Amygdala (tissue), 56 donors: ENCODE measurements at places on chromosomes 7 and 10.

GRCh38 chr7:30884881-30885280 is 26.8 kb upstream of the AQP1 start:
- no peak for DNase-seq

DNA sequence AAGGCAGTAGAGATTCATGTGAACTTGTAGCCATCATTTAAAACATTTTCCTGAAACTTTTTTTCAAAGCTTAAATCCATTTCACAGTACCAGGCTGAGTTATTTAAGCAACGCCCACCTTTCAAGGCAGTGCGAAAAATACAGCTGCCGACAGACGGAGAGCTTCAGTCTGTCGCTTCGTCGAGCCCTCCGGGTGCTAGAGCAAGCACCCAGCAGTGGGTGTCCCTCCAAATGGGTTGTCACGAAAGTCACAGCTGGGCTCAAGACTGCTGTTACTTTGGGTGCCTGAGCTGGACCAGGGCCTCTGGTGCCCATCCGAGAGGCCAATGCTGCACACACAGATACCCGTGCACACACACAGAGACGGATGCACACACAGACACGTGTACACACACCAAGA is 135.6 kb downstream of the TCERG1L start:
- DNase-seq, result no peak

- DNase-seq, result no peak
These were observed 189.8 kb downstream of the DPP6 start for GRCh38 chr7:154241988-154242387.

DNA sequence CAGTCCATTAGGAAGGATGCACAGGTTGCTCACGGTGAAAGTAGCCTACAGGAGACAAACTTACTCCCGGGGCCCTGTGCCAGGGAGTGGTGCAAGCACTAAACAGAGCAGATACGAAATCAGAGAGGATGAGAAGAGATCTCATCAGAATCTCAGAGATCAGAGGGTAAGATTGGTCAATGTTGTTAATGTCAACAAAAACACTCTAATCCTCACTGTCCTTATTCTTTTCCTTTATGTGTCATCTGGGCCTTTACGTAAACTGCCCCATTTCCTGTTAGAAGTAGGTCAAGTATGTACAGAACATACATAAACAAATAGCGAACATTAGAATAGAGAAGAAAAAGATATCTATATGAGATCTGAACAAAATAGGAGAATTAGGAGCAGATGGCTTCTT is 163.1 kb downstream of the PPP1R17 start:
- no peak for DNase-seq

GRCh38 chr7:2736411-2736914 is 48.5 kb downstream of the AMZ1 start:
- no peak for DNase-seq

DNA sequence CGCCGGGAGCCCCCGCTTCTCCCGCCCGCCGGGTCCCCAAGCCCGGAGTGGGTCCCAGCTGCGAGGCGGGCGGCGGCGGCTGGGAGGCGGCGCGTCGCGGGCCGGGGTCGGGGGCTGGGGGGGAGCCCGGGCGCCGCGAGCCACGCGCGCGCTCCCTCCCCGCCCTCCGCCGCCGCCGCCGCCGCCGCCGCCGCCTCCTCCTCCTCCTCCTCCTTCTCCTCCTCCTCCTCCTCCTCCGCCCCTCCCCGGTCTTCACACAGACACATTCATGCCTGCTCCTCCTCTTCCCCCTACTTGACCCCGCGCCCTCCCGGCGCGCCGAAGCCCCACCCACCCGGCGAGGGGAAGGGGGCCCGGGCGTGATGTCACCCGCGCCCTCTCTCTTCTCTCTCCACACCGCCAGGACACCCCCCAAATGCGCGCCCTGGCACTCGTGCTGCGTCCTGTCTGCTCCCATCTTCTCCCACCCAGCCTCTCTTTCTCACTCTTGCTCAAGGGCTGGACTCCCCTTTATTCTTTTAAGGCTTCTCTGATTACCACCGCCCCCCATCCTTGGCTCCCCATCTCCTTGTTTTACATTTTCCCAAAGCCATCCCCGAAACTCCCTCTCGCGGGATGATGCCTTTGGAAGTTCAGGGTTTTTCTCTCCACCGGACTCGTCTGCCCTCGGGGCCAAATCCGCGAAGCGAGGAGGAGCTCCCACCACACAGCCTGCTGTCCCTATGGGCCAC is 967 bp upstream of the GLI3 start:
- DNase-seq, result no peak

- DNase-seq, result no peak
These were observed 31.1 kb downstream of the LMTK2 start for GRCh38 chr7:98137826-98138151.

GRCh38 chr7:22174574-22174953 is 182.4 kb downstream of the RAPGEF5 start:
- DNase-seq, result no peak

- no peak for DNase-seq
These were observed 80.4 kb downstream of the PPP1R3C start for GRCh38 chr10:91552274-91553095.

DNA sequence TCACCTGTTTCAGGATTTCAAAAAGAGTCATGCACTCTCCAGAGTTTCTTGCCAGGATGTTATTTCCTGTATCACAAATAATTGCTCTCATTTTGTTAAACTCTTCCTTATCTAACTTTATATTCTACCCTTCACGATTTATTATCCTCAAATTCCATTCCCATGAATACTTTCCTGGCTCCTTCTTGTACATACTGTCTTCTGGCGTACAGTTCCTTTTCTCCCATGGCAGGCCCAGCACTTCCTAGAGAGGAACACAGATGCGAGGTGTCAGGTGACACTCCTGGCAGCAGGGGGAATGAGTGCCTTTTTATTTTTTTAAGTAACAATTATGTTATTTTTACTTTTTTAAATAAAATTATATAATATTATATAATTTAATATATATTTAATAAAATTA is 411.9 kb downstream of the TFEC start:
- DNase-seq, result no peak

GRCh38 chr10:95278061-95278988 is 12.5 kb downstream of the PDLIM1 start:
- no peak for DNase-seq

GRCh38 chr7:156820445-156821063 is 72.4 kb downstream of the LMBR1 start:
- no peak for DNase-seq

DNA sequence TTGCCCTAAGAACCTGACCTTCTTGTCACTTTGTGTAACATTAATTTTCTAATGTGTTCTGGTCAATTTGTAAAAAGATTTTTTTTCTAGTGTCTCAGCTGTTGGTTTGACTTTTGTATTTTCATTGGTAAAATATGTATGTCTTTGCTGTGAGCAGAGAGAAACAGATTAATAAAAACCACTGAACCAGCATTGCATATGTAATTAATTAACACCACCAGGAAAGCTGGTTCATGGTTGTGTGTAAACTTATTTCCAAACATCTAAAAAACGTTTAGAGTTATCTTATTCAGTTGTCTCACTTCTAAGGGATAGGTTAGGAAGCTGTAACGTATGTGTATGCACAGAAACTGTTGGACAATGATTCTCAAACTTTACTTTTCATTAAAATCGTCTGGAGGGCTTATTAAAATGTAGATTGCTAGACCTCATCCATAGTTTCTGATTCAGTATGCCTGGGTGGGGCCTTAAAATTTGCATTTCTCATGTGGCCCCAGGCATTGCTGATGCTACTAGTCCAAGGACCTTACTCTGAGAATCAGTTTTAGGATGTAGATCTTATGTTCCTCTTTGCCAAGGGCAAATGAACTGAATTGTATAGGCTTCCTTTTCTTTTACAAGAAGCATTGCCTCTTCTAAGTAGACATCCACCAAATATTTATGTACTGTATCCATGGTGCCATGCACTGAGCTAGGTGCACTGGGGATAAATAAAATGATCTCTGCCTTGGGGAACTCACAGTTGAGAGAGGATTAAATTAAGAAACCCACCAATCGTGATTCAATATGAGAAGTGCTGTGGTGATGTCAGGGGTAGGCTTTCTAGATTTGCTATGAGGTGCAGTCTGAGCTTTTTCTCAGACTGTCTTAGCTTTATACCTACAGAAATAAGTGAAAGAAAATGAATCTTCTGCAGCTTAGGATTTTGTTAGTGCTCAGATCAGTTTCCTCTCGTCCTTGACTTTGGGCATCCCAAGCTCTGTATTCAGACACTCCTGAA is 98.7 kb downstream of the AUTS2 start:
- DNase-seq, result no peak
